ENCODE measurements at places on chromosomes 2 and 18. TPM values are rescaled to one million over a fixed set of nuclear protein-coding genes. Genes with fewer than 3 reads are reported as not detected.

CYP27A1 gene
- total RNA-seq: 9.3 TPM

DNA sequence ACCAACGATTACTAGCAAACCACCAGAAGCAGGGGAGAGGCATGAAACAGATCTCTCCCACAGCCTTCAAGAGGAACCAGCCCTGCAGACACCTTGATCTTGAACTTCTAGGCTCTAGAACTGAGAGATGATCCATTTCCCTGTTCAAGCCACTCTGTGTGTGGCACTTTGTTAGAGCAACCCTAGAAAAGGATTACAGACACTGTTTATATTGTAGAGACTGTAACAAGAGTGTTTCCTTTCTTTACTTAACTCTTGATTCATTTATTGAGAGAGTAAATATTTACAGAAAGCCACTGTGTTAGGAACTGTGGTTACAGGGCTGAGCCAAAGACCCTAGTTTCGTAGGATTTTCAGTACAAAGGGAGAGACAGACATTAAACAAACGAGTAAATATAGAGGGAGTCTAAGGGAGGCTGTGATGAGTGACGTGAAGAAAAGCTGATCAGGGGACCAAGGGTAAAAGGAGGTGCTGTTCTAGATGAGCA, 10.9 kb downstream of the CCDC68 start:
- no peak overlapping the region for H3K4me3 ChIP-seq
- DNase-seq: no peak
- no peaks in the 10 kb centered on the region for H3K36me3 ChIP-seq
- H3K27me3 ChIP-seq: no peaks in the 10 kb centered on the region
- no peak overlapping the region for H3K27ac ChIP-seq
- H3K4me1 ChIP-seq: peaks cover 7% of the 10 kb centered on the region

DNA sequence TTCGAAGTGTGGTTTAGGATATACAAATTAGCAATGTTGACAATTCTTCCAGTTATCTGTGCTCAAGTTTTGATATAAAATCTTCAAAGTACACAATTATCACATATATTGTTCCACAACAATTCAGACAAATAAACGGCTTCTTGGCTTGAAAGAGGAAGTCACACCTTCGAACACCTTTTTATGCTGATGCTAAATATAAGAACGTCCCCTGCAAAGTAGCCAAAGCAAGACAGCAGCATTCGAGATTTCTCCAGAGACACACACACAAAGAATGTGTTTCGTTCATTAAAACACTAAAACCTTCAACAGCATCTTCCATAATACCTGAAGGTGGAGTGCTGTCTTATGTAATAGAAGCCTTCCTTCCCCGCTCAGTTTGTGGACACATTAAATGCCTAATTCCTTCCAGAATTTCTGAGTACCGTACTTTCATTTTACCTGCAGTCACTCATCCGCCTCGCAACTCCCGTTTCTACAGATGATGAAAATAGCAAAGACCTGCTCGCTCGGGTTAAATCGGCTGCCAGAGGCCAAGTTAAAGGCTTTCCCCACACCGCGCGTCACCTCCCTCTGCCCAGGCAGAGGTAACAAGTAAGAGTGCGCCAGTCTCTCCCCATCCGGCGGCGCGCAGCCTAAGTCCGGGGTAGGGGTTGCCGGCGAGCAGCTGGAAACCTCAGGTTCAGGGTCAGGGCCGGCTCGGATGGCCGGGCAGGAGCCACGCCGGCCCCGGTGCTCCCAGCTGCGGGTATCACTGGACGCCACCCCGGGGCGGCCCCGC, 847 bp downstream of the SERPINE2 start:
- peak overlapping the region; percentile 83 for H3K4me3 ChIP-seq
- peaks cover 54% of the 10 kb centered on the region for H3K27me3 ChIP-seq
- H3K27ac ChIP-seq: no peak overlapping the region
- H3K36me3 ChIP-seq: no peaks in the 10 kb centered on the region

DNA sequence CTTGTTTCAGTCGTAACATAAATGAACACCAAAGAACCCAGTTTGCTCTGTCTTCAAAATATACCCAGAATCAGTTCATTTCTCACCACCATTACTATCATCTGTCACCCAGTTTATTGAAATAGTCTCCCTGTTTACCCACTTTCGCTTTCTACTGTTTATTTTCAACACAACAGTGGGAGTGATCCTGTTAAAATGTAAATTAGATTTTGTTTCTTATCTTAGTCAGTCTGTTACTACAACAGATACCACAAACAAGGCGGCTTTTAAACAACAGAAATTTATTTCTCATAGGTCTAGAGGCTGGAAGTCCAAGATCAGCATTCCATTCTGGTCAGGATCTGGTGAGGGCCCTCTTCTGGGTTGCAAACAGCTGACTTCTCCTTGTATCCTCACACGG, 74.8 kb downstream of the ARHGAP15 start:
- H3K27me3 ChIP-seq: no peaks in the 10 kb centered on the region
- DNase-seq: no peak
- no peak overlapping the region for H3K27ac ChIP-seq
- H3K36me3 ChIP-seq: no peaks in the 10 kb centered on the region

SNTG2 gene
- total RNA-seq: 27.8 TPM

PCGF1 gene
- total RNA-seq: 15.4 TPM

DNA sequence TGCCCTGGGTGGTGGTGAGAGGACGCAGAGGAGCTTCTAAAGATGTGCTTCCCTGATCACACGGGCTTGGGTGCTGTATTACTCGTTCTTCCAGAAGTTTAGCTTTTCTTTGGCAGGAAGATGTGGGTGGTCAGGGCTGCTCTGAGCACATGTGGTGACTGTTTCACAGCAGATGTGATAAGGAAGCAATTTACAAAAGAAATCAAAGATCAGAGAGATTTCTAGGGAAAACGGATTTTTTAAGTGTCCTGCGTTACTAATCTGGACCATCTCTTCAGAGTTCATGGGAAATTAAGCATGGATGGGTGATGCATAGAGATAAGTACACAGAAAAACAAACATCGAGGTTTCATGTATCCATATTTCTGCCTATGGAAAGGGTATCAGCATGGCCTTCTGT, 99.4 kb downstream of the WDSUB1 start:
- H3K36me3 ChIP-seq: peaks cover 3% of the 10 kb centered on the region
- peak overlapping the region; percentile 88 for H3K27ac ChIP-seq
- no peak overlapping the region for H3K4me3 ChIP-seq

DNA sequence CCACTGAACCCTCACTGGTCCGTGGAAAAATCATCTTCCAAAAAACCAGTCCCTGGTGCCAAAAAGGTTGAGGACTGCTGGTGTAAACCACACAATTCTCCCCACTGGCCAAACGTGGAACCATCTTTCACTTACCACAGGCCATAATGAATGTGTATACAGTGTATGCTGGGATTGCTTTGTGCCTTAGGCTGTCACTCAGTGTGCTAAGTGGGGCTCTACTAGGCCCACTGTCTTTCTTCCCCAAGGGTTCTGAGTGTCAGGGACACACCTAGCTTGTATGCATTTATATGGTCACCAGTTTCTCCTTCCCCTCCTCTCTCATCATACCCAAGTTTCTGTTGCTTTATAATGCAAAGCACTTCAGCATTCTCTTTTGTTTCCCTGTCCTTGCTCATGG, 27.2 kb downstream of the SCYGR8 start:
- peak overlapping the region; percentile 24 for H3K4me3 ChIP-seq
- no peak for DNase-seq
- H3K27me3 ChIP-seq: no peaks in the 10 kb centered on the region
- H3K36me3 ChIP-seq: no peaks in the 10 kb centered on the region

TRIM43 gene
- not detected for total RNA-seq

GRCh38 chr2:92074549-92074898, 2796.7 kb upstream of the TEKT4 start:
- H3K4me1 ChIP-seq: no peaks in the 10 kb centered on the region
- peaks cover 26% of the 10 kb centered on the region for H3K36me3 ChIP-seq
- no peak overlapping the region for H3K27ac ChIP-seq
- DNase-seq: no peak
- peaks cover 18% of the 10 kb centered on the region for H3K27me3 ChIP-seq

GREB1 gene
- 31.9 TPM for total RNA-seq

DNA sequence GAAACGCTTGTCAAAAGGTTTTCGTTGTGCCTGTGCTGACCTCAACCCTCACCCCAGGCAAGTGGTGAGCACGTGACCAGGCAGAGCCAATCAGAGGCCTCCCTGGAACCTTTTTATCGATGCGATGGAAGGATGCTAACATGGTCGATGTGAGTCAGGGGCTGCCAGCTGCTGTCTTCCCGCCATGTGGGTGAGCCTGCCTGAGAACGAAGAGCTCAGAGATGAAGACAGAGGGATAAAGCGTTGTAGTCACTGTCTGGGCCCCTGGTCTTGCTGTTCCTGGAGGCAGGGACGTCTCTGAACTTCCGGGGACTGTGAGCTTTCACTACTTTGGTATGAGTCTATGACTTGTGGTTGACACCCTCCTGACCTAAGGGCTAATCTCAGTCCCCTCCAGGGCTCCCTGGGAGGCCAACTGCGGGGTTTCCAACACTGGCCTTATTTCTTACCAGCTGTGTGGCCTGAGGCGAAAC, 18.6 kb downstream of the DNMT3A start:
- peak; percentile 71 for DNase-seq
- no peak overlapping the region for H3K27ac ChIP-seq
- H3K36me3 ChIP-seq: peaks cover 14% of the 10 kb centered on the region
- peaks cover 20% of the 10 kb centered on the region for H3K4me1 ChIP-seq
- no peak overlapping the region for H3K4me3 ChIP-seq

DNA sequence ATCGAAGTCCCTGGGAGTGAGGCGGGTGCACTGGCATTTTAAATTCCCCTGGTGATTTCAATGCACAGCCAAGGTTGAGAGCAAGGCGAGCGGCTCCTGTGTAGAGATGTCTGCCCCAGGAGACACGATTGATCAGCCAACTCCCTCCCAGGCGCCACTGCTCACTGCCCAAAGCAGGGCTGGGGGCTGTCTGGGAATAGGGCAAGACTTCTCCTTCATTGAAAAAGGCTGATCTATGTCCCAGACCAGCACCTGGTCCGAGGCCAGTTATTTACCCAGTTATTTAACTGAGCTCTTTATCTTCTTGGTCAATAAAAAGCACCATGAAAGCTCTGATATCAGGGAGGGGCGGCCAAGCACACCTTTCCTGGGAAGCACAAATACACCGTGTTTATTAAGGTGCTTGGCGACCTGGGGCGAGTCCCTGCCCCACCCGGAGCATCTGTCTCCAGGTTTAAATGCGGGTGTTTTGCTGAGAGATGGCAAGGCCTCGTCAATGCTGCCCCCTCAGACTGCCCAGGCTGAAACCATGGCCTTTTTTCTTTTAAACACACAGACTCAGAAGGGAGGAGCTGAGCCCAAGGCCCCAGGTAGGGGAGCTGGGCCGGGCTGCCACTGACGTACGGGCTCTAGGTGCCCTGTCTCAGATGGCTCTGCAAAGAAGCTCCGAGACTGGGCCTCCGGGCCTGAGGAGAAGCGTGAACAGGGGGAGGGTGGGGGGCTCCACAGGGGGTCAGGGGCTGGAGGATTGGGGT, 73.9 kb upstream of the HPCAL1 start:
- H3K27me3 ChIP-seq: no peaks in the 10 kb centered on the region
- 0 out of 2 replicates have a peak, but pooled peaks cover 6% of the 10 kb centered on the region for H3K4me1 ChIP-seq
- H3K36me3 ChIP-seq: no peaks in the 10 kb centered on the region

- peaks cover 100% of the 10 kb centered on the region for H3K27me3 ChIP-seq
- no peak overlapping the region for H3K27ac ChIP-seq
- peak; percentile 67 for DNase-seq
- peak overlapping the region; percentile 97 for H3K4me3 ChIP-seq
Measured at GRCh38 chr2:66433945-66434678, 813 bp upstream of the MEIS1 start.

RND3 gene
- 55.8 TPM for total RNA-seq

CRYBA2 gene
- not detected for total RNA-seq

DCDC2C gene
- not detected for total RNA-seq

SP110 gene
- 5.7 TPM for total RNA-seq

CLEC4F gene
- not detected for total RNA-seq

DNA sequence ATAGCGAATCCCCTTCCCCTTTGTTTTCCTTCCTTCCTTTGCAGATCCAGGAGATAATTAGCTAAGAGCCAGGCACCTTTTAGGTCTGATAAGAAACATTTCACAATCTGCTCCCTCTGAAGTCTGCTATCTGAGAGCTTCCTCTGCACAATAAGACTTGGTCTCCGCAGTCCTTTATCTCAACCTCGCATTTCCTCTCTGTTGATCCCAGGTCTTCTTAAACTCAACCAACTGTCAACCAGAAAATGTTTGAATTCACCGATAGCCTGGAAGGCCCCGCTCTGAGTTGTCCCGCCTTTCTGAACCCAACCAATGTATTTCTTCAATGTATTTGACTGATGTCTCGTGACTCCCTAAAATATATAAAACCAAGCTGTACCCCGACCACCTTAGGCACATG, 78.4 kb upstream of the CTDP1 start:
- H3K27ac ChIP-seq: peak overlapping the region; percentile 24
- H3K36me3 ChIP-seq: no peaks in the 10 kb centered on the region
- H3K4me3 ChIP-seq: no peak overlapping the region
- no peak for DNase-seq
- peaks cover 8% of the 10 kb centered on the region for H3K4me1 ChIP-seq
- H3K27me3 ChIP-seq: peaks cover under 1% of the 10 kb centered on the region

GRCh38 chr2:187271825-187272224, 176.2 kb downstream of the CALCRL start:
- H3K36me3 ChIP-seq: no peaks in the 10 kb centered on the region
- H3K27ac ChIP-seq: no peak overlapping the region
- H3K4me3 ChIP-seq: no peak overlapping the region
- peaks cover 8% of the 10 kb centered on the region for H3K4me1 ChIP-seq
- no peaks in the 10 kb centered on the region for H3K27me3 ChIP-seq

- H3K36me3 ChIP-seq: peaks cover 16% of the 10 kb centered on the region
- H3K4me1 ChIP-seq: no peaks in the 10 kb centered on the region
- H3K4me3 ChIP-seq: no peak overlapping the region
- DNase-seq: no peak
Measured at GRCh38 chr18:6327895-6328620, 86.7 kb downstream of the L3MBTL4 start.

NR4A2 gene
- total RNA-seq: 0.66 TPM

- DNase-seq: no peak
- peaks cover 34% of the 10 kb centered on the region for H3K4me1 ChIP-seq
- H3K27me3 ChIP-seq: no peaks in the 10 kb centered on the region
- H3K36me3 ChIP-seq: peaks cover 10% of the 10 kb centered on the region
Measured at GRCh38 chr2:149027590-149028250, 10.8 kb upstream of the LYPD6B start.

SERPINB11 gene
- total RNA-seq: not detected

- no peaks in the 10 kb centered on the region for H3K36me3 ChIP-seq
- DNase-seq: no peak
- peak overlapping the region; percentile 80 for H3K27ac ChIP-seq
- peaks cover 51% of the 10 kb centered on the region for H3K4me1 ChIP-seq
- H3K27me3 ChIP-seq: no peaks in the 10 kb centered on the region
Measured at GRCh38 chr2:157830696-157831570, 45.2 kb downstream of the ACVR1 start.

- H3K27ac ChIP-seq: no peak within 1 kb of the TSS
- H3K27me3 ChIP-seq: no peaks in the 10 kb centered on the region
- no peaks in the 10 kb centered on the region for H3K4me1 ChIP-seq
- DNase-seq: no peak
Measured at GRCh38 chr2:233307565-233307964, at the start of gene SAG. TSS of gene SAG (plus strand) at chr2:233307816. CDS start at chr2:233309190, 1,374 bp downstream.

- no peak for DNase-seq
- no peak overlapping the region for H3K27ac ChIP-seq
- H3K4me1 ChIP-seq: peaks cover 4% of the 10 kb centered on the region
- H3K36me3 ChIP-seq: no peaks in the 10 kb centered on the region
- no peak overlapping the region for H3K4me3 ChIP-seq
Measured at GRCh38 chr2:3125001-3125760, 252.4 kb downstream of the EIPR1 start.

Data from WTC11 (cell line).